ENCODE measurements at places on chromosomes 11 and 22.

GRCh38 chr11:100273066-100273815, 413.8 kb upstream of the ARHGAP42 start:
- no peak for DNase-seq

GRCh38 chr11:67114275-67114896, 4.7 kb upstream of the KDM2A start:
- no peak for DNase-seq

GRCh38 chr11:57325735-57326048, 940 bp upstream of the TNKS1BP1 start:
- no peak for DNase-seq

DNA sequence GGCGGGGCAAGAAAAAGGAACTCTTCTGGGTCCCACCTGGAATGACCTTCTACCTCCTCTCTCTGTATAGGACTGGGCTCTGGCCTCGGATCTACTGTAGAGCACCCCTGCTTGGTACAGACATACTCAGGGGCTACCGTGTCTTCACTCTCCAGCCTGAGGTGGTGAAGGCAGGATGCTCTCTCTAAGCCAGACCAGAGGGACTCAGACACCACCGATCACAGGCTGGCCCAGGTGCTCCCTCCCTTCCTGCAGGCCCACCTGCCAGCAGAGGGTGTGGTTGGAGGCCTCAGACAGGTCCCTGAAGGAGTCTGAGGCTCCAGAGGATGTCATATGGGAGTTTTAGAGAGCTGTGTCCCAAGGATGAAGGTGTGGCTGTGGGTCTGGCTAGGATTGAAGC, 4.1 kb downstream of the NHERF4 start:
- no peak for DNase-seq

- no peak for DNase-seq
Measured at GRCh38 chr11:35986947-35987346, 43.1 kb downstream of the LDLRAD3 start.

- DNase-seq: no peak
Measured at GRCh38 chr11:104306862-104307474, 143.0 kb upstream of the PDGFD start.

DNA sequence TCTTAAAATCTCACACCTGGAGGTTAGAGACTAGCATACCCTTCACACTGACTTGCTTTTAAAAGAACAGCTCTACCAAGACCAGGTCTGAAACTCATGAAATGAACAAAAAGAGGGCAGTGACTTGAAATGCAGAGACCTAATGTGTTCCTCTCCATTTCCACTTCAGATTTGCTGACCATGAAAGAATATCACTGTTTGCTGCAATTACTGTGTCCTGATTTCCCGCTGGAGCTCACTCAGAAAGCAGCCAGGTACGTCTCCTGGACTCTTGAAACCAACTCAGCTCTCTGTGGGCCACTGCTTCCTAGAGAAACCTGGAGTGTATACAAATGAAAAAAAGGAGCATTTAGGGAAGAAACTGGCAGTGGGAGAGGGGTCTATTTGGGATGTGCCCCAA, 39.2 kb downstream of the ARFGAP2 start:
- DNase-seq: no peak

GRCh38 chr22:45917146-45917545, 59.8 kb downstream of the WNT7B start:
- DNase-seq: no peak

All from GM06990 (cell line).